Mammary epithelial cell (primary cell): ENCODE measurements at places on chromosomes 13 and 19. TPM values are rescaled to one million over a fixed set of nuclear protein-coding genes. Genes with fewer than 3 reads are reported as not detected.

Gene RDH8
- not detected for total RNA-seq

Gene SYT3
- total RNA-seq: not detected in 2 replicates

Gene SPPL2B
- 21.8 TPM for total RNA-seq

Gene FAM124A
- total RNA-seq: 0.12 TPM in 1 of 2 replicates, not detected in the other

Gene ZNF285
- total RNA-seq: 2.7 and 4.4 TPM in 2 replicates
